ENCODE measurements at places on chromosomes 16 and 17.

DNA sequence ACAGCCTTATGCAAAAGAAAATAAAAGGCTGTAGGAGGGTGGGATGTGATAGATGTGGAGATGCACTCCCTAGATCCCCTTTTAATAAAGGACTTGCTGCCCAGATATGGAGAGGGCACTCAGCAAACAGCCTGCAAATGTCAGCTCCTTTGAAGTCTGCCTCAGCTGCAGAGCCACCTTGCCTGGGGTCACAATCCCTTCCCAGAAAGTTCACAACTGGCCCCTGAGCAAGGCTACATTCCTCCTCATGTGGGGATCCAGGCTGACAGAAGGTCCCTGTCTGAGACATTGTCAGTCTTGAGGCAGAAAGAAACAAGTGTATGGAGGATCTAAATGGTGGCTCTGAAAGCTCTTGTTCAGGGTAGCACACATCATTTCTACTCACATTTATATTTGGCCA lies 36.1 kb downstream of the SLFN11 start:
- no peak for DNase-seq

DNA sequence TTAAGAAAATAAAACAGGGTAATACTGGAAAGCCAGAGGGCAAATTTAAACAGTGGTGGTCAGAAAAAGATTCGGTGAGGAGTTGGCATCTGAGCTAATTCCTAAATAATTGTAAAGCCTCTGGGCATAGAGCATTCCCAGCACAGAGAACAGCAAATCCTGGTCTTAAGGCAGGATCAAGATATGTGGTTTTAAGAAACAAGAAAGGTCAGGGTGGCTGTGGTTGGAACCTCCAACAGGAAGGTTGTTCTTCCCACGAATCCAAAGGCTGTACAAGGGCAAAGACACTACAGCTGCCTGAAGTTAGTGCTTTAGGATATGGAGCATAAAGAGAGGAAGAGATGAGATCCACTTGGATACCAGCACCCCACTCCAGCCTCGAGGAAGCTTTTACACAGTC lies 114.6 kb downstream of the ZNF18 start:
- no peak for DNase-seq

GRCh38 chr16:14284930-14285512 lies 213.9 kb downstream of the MRTFB start:
- peak; percentile 34 for DNase-seq

DNA sequence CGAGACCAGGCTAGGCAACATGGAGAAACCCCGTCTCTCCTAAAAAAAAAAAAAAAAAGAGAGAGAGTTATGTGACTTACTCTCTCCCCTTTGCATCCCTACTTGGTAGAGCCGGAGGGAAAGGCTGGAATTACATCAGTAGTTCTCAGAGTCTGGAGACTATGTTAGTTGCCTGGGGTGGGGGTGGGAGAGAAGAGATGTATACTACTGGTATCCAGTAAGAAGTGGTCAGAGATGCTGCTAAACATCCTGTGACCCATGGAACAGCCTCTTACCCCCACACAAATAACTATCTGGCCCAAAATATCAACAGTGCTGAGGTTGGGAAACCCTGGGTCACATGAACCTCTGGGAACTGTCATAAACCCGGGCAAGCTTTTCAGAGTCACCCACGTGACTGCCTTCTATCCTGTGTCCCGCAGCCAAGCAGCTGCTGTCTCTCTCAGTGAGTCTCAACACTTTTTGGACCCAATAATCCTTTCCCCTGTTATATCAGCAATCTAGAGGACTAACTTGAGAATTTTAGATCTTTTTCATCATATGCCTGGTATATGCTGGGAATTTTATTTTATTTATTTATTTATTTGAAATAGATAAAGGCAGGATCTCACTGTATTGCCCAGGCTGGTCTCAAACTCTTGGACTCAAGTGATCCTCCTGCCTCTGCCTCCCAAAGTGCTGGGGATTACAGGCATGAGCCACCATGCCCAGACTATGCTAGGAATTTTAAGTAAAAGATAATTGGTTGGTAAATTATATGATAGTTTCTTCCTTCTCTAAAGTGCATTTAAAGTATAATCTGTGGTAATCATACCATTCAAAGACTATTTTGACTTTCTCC lies 8.7 kb downstream of the EIF1 start:
- no peak for DNase-seq

DNA sequence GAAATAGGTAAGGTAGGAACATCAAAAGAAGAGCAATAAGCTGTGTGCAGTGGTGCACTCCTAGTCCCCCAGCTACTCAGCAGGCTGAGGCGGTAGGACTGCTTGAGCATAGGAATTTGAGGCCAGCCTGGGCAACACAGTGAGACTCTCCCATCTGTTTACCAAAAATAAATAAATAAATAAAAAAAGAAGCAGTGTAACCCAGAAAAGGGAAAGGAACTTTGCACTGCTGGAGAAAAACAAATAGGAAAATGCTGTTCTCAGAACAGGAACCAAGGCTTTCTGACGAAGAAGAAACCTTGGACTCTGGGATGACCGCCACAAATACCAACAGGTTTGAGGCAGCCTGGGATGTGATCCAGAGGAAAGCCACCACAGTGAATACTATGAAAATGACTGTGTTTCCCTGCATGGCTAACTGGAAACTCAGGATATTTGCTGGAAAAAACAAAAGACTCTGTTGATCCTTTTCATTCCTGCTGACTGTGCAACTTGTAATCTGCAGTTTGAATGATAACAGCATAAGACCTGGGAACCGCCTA lies 41.2 kb downstream of the TTC19 start:
- no peak for DNase-seq

GRCh38 chr17:285751-286422 lies 66.7 kb downstream of the RPH3AL start:
- peak; percentile 50 for DNase-seq

DNA sequence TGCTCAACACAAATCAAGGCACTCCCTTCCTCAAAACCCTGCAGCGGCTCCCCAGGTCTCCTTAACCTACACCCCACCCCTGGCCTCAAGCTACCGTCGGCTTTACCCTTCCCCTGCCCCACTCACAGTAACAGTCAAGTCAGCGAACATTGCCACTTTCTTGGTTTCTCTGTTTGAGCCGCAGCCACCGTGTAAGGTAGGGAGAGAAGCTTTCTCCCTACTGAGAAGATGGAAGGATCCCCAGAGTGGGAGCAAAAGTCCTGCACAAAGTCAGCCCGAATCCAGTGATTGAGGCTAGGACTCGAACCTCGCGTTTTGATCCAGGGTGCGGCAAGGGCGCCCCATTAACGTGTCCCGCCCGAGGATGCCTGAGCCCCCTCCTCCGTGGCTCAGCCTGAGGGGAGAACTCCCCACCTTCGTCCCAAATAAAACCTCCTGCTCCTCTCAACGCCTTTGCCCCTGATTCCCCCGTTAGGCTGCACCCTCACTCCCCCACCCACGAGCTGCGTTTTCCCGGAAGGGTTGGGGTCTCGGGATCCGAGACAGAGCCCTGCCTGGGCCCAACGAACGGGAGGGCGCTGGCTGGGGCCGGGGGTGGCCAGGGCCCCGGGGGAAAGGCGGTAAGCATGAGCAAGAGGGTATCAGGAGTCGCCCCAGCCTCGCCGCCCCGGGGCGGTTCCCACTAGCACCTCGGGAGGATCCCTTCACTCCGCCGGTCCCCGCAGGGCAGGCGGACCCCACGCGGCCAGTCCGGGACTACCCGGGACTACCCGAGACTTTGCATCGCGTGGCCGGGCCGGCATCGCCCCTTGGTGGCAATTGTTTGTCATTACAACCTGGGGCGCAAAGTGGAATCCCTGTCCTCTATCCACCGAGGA lies 9.9 kb upstream of the NAGS start:
- DNase-seq, result peak; percentile 86

DNA sequence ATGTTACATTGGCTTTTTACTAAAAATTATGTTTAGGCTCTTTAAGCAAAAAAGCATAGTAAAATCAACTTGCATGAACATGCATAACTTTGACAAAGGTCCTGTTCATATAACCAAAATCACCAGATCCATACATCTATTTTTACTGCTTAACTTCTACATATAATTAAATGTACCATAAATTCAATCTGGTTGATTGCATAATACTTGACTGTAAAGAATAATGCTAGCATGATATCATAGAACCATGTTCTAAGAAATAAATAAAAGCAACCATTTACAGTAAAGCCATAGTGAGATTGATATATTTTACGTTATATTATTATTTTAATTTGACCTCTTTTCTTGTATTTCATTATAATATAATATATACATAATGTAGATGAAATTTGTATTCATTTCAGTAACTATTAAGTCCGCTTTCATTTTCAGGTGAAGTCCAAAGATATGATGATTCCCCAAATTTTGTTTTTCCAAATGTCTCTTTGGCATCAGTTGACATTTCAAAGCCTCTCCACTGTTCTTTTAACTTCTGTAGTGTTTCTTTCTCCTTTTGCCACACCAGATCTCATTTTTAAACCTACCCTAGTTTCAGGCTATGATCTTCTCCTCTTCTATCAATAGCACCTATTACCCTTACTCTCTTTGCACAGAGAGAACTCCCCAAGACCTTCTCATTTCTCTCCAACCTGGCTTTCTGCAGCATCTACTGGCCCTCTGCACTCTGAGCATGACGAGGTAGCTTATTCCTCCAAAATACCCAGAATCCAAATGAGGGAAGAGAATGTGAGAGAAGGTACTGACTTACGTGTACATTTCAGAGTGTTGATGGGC lies 1.8 kb downstream of the APOH start:
- DNase-seq, result no peak

- DNase-seq, result no peak
These were observed 10.3 kb downstream of the PIEZO1 start for GRCh38 chr16:88774544-88775393.

DNA sequence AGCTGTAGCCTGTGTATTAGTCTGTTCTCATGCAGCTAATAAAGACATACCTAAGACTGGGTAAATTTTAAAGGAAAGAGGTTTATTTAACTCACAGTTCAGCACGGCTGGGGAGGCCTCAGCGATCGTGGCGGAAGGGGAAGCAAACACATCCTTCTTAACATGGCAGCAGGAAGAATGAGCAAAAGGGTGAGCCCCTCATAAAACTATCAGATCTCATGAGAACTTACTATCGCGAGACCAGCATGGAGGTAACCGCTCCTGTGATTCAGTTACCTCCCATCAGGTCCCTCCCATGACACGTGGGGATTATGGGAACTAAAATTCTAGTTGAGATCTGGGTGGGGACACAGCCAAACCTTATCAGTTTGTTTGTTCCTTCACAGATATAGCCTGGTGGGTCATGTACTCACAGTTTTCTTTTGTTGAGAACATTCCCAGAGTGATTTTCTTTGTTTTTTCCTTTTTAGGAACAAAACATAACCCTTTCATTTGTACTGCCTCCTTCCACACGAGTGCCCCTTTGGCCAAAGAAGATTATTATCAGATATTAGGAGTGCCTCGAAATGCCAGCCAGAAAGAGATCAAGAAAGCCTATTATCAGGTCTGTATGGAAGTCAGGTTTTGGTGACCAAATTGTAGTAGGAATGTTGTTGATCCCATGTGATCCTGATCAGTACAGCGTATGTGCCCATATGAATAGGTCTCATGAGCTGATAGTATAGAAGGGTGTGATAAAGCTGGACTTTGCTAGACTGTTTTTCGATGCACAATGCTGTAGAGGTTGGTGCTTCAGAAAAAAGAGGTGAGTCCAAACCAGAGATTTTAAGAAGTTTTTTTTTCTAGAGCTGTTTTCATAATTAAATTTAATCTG lies 8.5 kb downstream of the DNAJA3 start:
- DNase-seq, result no peak

GRCh38 chr17:75959051-75959838 lies 18.4 kb upstream of the FBF1 start:
- DNase-seq, result peak; percentile 50

DNA sequence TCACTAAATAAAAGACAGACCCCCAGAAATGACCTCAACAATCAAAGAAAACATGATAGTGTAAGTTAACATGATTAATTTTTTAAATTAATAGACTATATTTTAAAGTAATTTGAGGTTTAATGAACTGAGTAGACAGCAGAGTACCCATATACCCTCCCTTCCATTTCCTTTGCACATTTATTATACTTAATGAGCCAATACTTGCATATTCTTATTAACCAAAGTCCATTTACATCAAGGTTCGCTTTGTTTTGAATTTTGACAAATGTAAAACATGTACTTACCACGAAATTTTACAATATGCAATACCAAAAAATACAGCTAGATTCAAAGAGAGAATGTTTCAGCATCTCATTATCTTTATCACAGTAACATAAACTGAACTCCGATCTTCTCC lies 72.7 kb downstream of the KANSL1 start:
- DNase-seq, result no peak

DNA sequence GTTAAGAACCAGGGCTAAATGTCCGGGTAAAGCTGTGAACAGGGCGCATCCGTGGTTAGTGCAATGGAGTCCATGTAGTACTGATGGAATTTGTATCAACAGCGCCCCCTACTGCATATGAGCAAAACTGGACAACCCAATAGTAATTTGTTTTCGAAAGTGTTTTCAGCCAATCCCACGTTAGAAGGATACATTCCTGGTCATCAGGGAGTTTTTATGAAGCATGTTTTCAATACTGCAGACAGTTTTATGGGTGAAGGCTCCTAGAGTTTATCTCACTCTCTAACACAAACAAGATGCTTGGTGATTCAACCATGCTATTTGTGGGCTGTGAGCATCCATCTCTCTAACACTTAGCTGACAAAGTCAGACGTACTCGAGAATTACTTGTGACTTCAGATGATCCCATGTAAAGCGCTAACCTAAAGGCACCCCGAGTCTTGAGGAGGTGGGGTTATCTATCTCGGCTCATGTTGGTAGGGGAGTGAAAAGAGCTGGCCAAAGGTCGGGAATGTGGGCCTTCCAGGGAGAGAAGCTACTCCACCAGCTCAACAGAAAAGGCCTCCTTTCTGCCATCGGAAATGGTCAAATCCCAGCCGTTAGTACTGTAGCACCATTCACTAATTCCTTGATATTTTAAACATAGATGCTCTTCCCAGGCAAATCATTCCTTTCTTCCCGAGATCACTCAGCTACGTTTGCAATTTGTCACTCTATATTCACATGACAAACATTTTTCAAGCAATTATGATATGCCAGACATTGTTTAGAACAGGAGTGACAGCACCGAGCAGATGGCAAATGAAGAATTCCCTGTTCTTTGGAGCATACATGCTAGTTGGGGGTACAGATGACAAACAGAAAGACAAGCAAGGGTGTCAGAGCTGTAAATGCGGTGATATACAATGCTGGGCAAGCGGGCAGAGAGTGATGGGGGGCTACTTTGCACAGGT lies 46.9 kb upstream of the HNF1B start:
- peak; percentile 55 for DNase-seq

All from iPS-NIHi11 (cell line).